Left ventricle myocardium inferior (tissue), 1 donor: ENCODE measurements at places on chromosomes 4 and X.

- DNase-seq, result no peak
These were observed 882.2 kb downstream of the STIM2 start for GRCh38 chr4:27742816-27743215.

DNA sequence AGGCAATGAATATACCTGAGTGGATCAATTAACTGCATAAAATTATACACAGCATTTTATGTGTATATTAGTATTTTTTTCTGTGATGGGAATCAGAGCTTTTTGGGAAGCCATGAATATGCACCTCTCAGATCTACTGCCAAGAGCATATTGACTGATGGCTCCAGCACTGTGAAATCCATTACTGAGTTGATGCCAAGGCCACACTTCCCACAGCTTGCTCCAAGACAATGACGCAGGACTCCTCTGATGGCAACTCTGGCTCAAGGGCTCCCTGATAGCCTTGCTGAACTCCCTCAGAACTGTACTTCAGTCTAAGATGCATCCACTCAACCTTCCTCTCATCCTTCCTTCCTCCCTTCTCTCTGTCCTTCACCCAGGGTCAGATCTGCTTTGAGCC, 82.7 kb downstream of the OTC start:
- no peak for DNase-seq

GRCh38 chr4:14807856-14808255, 194.4 kb upstream of the CPEB2 start:
- no peak for DNase-seq

- DNase-seq, result no peak
These were observed 156.4 kb downstream of the ARX start for GRCh38 chrX:24859211-24859841.

GRCh38 chrX:9127986-9128385, 94.1 kb upstream of the FAM9B start:
- DNase-seq, result no peak

- no peak for DNase-seq
These were observed 5.2 kb upstream of the KLF8 start for GRCh38 chrX:56226980-56227379.
